ENCODE measurements at places on chromosomes 4 and X.
A peak's percentile ranks its signal among the peaks of the same experiment; 100 is the strongest.

DNA sequence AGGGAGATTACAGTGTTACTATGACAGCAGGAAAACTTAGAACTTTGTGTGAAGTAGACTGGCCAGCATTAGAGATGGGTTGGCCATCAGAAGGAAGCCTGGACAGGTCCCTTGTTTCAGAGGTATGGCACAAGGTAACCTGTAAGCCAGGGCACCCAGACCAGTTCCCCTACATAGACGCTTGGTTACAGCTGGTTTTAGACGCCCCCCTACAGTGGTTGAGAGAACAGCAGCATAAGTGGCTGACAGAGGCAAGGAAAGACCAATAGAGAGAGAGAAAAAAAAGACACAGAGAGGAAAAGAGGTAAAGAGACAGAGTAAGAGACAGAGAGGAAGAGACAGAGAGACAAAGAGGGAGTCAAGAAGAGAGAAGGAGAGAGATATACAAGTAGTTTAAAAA lies 144.5 kb downstream of the GC start:
- no peak for DNase-seq

DNA sequence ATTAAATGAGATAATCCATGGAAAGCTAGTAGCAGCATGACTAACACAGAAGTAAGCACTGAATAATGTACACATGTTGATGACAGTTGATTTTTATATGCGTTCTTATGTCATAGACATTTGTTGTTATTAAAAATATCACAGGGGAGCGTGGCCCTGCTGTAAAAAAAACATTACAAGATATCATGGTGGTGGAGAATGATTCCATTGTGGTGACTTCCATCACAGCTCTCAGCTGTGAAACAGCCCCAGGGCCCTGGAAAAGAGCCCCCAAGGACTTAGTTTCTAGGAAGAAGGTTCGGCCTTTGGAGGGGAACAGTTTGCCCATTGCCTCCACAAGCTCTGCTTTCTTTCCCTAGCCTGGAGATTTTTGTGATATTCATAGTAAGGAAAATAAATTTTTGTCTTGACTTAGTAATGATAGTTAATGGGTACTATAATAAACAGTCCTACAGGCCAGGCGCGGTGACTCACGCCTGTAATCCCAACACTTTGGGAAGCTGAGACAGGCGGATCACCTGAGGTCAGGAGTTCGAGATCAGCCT lies 49.9 kb downstream of the FAM114A1 start:
- no peak for DNase-seq

- DNase-seq, result no peak
Measured at GRCh38 chrX:16167181-16167580, at the start of gene MAGEB17. MAGEB17 (plus strand) TSS chrX:16167481; CDS start chrX:16170383, 2,902 bp downstream.

DNA sequence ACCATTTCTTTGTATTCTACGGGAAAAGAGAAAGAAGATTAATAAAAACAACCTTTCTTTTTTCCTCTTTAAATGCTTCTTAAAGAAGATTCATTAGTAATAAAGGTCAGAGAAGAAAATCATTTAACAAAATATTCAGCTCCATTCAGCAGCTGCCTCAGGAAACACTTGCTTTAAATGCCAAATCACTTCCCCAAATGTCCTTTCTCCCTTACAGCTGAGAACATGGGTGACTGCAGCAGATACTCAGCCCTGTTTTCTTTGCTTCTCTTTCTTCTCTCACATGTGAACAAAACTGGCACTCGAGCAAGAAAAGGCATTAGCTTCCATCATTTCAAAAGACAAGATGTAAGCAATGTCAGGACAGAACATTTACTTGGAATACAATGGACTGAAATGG lies 120.2 kb downstream of the INPP4B start:
- no peak for DNase-seq

GRCh38 chr4:77600521-77601451 lies 4.8 kb upstream of the CXCL13 start:
- DNase-seq, result peak; percentile 64

DNA sequence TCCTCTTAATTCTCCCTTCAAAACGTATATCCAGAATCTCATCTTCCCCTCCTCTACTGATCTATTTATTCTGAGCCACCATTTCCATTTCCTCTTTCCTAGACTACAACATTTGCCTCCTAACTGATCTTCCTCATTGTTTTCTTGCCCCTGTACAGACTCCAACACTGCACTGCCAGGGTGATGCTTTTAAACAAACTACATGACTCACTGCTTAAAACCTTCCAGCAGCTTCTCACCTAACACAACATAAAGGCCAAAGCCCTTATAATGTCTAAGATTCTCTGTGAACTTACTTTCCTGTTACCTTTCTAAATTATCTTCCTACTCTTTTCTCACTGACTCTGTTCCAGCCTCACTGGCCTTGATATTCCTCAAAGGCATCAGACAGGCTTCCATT lies 161.0 kb upstream of the HS3ST1 start:
- DNase-seq, result no peak

GRCh38 chrX:94814216-94814615 lies 1140.2 kb downstream of the FAM133A start:
- DNase-seq, result no peak

DNA sequence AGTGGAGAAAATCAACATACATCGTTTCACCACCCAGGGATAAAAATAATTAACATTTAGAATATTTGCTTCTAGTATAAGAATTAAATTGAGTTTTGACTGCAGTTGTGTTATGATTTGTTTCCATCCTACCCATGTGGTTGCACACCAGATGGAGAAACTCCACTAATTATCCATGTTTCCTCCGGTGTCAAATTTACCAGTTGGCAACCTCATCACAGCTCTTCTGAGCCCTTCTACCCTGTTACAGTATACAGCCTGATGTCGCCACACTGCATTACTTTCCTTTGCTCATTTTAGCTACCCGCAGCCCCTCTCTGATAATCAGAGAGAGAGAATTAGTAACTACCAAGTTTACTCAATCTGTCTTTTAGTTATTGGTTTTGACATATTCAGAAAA lies 411.2 kb downstream of the DTHD1 start:
- peak; percentile 71 for DNase-seq

- peak; percentile 6 for DNase-seq
Measured at GRCh38 chr4:18536428-18536827, 514.9 kb upstream of the LCORL start.

DNA sequence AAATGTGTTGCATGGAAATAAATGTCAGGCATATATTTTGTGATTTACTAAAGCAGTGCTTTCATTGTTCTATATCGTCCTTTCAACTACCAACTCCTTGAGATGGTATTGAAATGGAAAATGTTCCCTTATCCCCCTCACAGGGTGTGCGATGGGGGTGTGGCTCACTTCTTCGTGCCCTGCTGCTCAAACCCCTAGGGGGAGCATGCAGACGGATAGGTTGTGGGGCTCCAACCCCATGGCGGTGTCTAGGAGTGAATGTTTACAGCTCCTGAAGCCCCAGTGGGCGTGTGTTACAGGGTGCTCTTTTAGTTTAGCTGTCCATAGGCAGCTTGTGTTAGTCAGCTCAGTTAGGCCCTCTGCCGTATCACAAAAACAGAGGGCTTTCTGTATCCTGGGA lies 287.7 kb upstream of the EMCN start:
- DNase-seq, result no peak

- DNase-seq, result no peak
Measured at GRCh38 chr4:28073860-28074555, 1213.4 kb downstream of the STIM2 start.

DNA sequence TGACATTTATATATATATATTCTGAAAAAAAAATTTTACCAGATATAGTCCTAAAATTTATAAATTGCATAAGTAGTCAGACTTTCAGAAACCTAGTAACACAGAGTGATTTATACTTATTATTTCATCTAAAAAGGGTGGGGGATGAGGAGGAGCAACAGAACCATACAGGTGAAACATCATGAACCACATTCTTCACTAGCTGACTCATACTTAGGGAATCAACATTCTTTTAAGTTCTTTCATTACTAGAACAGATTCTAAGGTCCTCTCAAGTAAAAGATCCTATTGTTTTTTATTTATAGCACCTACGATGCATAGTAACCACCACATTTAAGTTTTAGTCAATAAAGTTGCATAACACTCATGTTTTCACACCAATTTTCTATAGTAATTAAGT lies 166.1 kb downstream of the LRBA start:
- no peak for DNase-seq

- peak; percentile 20 for DNase-seq
Measured at GRCh38 chr4:103075435-103075893, 1.1 kb downstream of the SLC9B2 start.

- DNase-seq, result no peak
Measured at GRCh38 chr4:26936284-26937065, 75.8 kb downstream of the STIM2 start.

DNA sequence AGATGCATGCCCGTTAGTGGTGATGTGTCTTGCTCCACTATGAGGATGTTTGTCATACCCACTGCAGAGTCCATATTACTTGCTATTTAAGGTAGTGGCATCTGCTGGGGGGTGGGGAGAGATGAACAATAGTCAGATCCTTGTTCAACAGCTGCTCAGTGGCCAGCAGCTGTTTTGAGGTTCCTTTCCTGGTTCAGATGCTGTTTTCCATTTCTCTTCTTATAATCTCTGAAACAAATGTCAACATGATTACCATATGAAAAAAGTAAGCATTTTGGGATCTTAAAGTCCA lies 1567.9 kb upstream of the TENM3 start:
- DNase-seq, result peak; percentile 73

- no peak for DNase-seq
Measured at GRCh38 chrX:123277821-123278220, 93.7 kb downstream of the GRIA3 start.

DNA sequence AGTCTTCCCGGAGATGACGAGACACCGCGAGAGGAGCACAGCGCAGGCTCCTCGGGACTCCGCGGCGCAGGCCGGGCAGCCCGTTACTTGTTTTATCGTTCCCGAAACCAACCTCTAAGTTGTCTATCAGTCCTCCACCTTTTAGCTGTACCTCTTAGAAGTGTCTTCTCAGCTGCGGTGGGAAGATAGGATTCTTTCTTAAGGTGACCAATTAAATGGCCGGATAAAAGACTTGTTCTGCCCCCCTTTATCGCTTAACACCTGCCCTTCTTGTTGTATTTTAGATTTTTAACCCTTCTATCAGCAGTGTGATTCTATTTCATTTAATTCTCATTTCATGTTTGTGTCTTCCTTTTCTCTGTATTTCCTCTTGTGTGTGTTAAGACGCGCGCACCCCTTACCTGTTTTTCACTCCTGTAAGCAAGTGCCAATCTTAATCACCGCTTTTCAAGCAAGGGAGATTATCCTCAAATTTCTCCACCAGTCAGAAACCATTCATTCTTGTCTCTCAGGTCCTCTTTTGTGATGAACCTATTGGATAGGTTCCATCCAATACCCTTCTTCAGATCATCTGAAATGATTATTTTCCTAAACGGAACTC lies at the start of gene SLC9B2:
TSS of gene SLC9B2 (minus strand) at position 15 of the 601 bp plus-strand sequence. CDS start 9,211 bp downstream, outside the sequence.
- no peak for DNase-seq

GRCh38 chrX:46554942-46555341 lies 9.7 kb upstream of the ZNF674 start:
- no peak for DNase-seq

DNA sequence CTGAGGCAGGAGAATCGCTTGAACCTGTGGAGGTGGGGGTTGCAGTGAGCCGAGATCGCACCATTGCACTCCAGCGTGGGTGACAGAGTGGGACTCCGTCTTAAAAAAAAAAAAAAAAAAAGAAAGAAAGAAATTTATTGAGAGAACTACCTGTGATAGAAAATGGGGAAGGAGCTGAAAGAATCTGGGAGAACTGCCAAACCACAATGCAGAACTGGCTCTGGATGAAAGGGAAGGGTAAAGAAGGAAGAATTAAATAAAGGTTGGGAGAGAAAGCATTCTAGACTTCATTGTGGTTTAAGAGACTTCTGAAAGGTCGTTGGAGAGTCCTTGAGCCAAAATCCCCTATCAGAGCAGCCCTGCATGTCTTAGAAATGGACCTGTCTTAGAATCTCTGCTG lies 567.9 kb upstream of the HTR2C start:
- no peak for DNase-seq

DNA sequence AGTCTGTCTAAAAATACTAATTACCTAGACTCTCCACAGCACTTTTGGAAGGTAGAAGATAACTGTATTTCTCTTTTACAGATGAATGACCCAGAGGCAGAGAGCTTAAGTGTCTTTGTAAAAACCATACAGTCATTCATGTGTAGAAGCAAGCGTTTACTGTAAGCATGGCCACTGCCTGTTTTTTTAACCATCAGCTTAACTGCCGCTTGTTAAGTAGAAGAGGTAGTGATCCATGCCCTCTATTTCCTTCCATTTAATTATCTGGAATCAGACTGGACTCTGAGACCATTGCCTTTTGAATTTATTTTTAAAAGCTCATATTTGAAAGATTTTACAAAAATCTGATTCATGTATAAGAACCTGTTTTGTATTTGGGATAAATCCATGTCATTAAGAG lies 111.2 kb upstream of the TECRL start:
- DNase-seq, result no peak

DNA sequence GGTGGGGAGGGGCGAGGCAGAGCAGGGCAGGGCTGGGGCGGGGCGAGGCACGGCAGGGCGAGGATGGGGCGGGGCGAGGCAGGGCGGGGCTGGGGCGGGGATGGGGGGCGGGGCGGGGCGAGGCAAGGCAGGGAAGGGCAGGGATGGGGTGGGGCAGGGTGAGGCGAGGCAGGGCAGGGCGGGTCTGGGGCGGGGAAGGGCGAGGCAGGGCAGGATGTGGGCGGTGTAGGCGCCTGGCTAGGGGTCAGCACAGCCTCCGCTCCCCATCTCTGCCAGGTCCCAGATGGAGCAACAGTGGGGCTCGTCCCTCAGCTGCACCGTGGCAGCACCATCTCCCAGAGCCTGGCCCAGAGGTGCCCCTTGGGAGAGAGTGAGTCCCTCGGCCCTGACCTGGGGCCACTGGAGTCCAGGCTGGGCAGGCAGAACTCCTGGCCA lies 4.2 kb upstream of the SRPK3 start:
- DNase-seq, result no peak

- peak; percentile 22 for DNase-seq
Measured at GRCh38 chr4:98688411-98689290, 30.2 kb upstream of the TSPAN5 start.

DNA sequence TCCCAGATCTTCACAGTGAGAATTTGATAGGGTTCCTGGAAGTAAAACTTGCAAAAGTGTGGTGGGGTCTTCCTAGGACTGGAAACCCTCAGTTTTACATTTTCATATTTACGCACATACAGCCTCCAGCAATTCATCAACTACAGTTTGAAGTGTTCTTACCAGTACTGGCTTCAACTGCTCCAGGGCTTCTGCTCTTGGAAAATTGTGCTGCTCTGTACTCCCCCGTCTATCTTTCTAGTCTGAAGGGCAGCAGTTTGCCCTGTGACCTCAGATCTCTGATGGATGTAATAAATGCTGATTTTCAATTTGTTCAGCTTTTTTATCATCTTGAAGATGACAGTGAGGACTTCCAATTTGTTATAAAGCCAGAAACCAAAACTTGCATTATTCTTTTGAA lies 458.9 kb upstream of the FSTL5 start:
- DNase-seq, result no peak

- DNase-seq, result no peak
Measured at GRCh38 chrX:15356444-15356843, 21.1 kb upstream of the PIGA start.

- peak; percentile 89 for DNase-seq
Measured at GRCh38 chr4:15479089-15479912, 9.6 kb downstream of the CC2D2A start.

GRCh38 chr4:55635282-55635681 lies 816 bp downstream of the NMU start:
- no peak for DNase-seq

GRCh38 chr4:133233922-133234321 lies 84.8 kb downstream of the PCDH10 start:
- DNase-seq, result no peak

Data from SJCRH30 (cell line).